ENCODE measurements at places on chromosomes 12 and 14.
A peak's percentile ranks its signal among the peaks of the same experiment; 100 is the strongest.

DNA sequence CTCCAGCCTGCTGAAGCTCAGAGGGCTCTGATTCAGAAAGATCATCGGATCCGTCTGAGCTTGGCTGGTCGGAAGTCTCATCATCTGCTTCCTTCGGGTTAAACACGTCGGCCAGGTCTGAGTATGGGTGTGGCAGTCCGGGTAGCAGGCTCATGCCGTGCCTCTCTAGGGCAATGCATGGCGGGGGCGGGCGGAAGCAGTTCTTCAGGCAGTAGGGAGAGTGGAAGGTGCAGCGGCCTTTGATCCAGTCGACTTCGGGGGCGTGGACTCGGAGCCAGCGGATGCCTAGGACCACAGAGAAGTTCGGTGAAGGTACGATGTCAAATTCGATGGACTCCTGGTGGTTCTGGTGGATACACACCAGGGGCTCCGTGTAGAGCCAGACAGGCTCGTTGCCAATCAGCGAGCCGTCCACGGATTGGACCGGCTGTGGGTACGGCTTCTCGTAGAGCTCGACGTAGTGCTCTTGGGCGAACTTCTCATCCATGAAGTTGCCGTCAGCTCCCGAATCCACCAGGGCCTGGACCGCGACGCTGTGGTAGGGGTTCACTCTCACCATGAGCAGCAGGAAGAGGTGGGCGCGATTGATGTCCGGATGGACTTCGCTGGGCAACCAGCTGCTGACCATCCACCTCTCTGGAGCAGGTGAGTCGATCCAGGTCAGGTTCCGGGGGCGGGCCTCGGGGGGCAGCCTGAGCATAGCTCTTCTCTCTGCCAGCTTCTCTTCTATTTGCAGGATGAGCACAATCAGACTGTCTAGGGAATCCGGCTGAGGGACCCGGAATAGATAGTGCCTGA is 20.3 kb downstream of the RTL1 start:
- DNase-seq = no peak

DNA sequence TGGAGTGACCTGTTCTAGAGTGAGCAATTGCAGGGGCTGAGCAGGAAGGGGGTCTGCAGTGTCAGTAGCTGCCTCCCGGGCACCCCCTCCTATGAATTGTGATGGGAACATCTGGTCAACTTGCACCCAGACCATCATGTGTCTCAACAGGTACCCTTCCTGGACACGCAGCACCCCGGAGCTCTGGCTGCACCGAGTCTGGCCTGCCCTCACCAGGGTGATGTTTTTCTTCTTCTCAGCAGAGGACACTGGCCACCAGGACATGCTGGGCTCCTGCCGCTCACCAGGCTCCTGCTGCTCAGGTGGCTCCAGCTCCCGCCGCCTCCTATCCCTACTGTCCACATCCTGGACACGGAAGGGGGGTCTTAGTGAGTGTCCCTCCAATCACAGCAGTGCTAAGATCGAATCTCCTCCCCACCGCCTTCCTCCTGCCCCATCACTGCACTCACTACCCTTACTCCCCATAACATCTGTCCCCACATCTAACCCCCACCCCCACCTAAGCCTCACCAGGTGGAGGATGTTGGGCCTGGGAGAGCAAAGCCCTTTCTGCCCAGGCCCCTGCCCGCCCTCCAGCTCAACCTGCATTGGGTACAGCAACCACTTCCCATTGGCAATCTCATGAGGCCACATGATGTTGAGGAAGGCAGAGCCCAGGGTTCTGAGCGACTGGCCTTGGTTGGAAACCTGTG is 14.9 kb downstream of the ITGA7 start:
- DNase-seq = no peak

DNA sequence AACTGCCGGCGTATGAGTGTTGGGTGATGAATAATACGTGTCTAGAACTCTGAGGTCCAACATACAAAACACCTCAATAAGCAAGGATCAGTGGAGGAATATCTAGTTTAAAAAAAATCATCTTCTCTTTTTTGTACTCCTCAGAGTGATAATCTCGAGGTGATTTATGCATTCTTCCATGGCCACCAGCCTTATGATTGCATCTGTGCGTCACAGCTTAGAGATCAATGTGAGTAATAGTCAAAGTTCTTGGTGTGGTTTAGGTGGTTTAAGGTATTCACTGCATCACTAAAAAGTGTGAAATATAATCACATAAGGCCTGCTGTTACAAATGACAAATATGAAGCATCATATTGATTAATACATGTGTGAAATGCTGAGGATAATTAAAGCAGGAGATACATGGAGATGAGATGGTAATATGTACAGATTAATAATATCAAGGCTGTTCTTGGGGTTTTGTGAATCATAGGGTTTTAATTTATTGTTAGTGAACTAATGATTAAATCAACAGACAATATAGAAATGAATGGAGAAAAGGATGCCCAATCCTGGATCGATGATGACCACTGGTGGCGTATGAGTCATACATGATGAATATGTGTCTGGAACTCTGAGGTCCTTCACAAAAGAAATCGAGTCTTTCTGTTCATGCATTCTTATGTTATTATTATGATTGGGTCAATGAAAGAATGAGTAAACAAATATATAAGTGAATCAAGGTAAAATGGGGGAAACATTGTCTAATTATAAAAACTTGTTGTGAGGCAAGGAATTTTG is 68.8 kb upstream of the RTL1 start:
- no peak for DNase-seq

DNA sequence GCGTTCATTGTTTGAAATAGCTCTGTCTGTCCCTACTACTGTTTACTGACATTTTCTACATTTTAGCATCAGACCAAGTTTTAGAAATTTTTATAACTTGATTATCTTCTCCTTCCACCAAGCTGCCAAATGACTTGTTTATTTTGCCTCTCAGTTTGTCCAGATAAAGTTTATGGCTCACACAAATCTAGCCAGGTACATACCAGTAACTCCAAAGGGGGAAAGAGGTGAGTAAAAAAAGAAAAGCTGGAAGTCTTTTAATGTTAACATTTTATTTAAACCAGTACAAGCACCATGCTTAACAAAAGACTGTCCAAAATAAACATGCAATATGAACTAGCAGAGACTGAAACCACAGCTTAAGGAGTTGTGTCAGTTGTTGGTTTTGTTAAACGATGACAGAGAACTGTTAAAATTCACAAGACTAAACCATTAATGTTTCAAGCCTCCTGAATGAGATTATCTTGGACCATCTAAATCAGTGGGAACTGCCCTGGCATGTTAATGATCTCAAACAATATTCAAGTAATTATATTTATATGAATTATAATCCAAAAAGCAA is 14.5 kb downstream of the GMFB start:
- no peak for DNase-seq

- DNase-seq = no peak
Observed at GRCh38 chr12:42490261-42490842, 99.2 kb downstream of the PRICKLE1 start.

DNA sequence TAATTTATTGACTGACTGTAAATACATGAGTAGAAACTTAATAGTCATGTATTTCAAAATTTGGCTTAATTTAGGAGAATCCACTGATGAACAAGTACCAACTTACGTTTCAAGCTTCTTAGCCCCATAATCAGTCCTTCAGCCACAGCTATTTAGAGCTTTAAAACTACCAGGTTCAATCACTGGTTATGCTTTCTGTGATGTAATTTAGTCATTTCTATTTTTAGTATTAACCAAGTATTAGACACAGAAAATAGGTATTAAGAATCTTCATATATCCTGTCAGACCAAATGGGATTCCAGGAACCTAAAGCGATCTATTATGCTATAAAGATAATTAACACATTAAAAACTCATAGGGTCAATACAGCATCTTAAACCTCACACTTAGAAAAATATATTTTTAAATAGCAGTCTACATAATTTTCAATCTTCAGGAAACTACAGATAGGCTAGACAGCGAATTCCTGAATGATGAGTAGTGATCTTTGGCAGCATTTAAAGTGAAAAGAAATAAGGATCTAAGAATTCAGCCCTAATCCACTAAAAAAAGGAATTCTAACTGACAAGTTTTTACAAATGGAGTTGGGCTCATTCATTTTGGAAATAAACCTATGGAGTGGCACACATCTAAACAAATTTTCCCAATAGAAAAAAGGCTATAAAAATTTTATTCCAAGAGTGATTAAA is 51.5 kb downstream of the ZC3H14 start:
- DNase-seq = no peak

DNA sequence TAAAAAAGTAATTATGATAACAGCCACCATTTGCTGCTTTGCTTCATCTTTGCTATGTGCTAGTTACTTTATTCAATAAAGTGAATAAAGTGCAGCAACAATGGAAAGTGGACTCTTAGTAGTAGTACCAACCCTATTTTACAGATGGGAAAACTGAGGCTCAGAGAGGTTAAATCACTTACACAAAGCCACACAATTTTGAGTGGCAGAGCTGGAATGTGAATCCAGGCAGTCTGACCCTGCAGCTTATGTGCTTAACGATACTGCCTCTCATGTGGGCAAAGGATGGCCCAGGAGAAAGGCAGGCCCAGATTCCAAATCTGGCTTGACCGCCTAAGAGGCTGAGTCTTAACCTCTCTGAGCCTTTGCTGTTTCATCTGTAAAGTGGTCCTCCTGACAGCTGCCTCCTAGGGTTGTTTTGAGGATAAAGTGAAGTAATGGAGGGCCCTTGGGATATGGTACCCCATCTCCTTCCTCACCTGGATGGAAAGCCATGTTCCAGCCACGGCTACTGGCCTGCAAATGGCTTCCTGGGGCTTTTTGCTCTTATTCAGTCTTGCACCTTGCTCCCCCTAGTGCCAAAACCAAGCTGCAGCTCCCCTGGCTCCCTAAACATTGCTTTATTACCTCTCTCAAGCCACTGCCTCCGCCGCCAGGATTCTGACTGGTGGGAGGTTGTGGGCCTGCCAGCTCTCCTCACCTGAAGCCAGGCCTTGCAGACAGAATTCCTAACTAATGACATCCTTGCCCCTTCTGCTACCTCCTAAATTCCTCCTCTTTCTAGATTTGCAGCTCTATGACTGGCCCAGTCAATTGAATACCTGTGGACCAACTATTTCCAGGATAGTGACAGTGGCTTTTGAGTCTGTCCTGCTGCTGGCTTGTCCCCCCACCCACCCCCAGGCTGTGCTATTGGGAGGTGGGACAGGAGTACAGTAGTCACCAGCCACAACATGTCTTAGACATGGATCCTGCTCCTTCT is 283.3 kb upstream of the PWP1 start:
- DNase-seq = peak; percentile 57

- no peak for DNase-seq
Observed at GRCh38 chr14:52119030-52119429, 50.2 kb upstream of the NID2 start.
